ENCODE measurements at places on chromosomes 12 and 14.

DNA sequence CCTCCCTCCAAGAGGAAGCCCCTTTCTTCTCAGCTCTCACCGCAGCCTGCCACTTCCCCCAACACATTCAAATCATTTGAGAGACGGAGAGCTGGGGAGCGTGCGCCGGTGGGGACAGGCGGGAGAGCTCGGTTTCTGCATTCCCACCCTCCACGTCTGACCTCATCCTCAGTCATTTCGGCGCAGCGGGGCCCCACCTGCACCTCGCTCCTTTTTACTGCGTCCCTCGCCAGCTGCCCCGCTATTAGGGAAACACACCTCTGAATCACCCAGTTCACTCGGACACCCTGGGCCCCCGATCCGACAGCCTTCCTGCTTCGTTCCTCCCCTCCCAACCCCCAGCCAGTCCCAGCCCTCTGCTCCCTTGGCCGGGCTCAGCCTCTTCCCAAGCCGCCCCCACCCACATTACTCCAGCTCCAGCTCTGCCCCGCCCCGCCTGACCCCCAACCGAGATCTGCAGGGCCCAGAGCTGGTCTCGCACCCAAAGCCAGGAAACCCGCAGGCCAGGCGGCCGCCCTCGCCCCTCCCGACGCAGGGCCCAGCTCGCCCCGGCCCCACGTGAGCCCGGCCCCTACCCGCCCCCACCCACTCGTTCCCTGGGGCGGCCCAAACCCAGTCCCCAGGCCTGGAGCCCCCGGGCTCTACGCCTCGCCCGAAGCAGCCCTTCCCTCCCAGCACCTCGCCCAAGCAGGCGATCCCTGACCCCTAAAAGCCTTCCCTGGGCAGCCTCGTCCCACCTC, 783 bp downstream of the CORO1C start:
- peaks cover 47% of the 10 kb centered on the region for H3K4me1 ChIP-seq
- peaks cover 7% of the 10 kb centered on the region for H3K36me3 ChIP-seq
- peak overlapping the region; percentile 84 for H3K4me3 ChIP-seq
- peak; percentile 68 for DNase-seq
- H3K27ac ChIP-seq: peak overlapping the region; percentile 88
- no peaks in the 10 kb centered on the region for H3K27me3 ChIP-seq

DNA sequence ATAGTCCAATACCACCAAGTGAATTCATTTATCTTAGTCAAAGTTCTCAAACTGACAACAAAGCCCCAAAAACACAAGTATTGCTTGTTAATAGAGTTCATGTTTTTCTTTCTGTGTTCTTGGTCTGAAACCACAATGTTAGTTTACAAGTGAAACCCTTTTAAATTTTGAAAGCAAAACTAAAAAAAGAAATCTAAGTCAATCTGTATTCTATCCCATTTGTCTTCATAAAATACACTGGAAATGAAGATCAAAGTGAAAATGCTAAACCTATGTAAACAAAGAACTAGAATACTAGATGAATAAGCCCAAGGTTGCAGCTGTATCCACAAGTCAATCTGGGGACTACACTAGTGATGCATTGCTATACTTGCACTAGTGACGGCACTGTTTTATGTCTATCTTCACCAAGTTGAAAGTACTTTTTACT, 10.4 kb downstream of the MAP4K5 start:
- peak overlapping the region; percentile 97 for H3K27ac ChIP-seq
- no peaks in the 10 kb centered on the region for H3K27me3 ChIP-seq
- DNase-seq: no peak
- H3K4me3 ChIP-seq: peak overlapping the region; percentile 62
- H3K4me1 ChIP-seq: peaks cover 63% of the 10 kb centered on the region
- H3K36me3 ChIP-seq: peaks cover 20% of the 10 kb centered on the region

- peaks cover 53% of the 10 kb centered on the region for H3K36me3 ChIP-seq
- H3K4me3 ChIP-seq: peak overlapping the region; percentile 96
- peak overlapping the region; percentile 97 for H3K27ac ChIP-seq
- H3K4me1 ChIP-seq: peaks cover 56% of the 10 kb centered on the region
Measured at GRCh38 chr14:20332431-20332787, 670 bp downstream of the CCNB1IP1 start.

DNA sequence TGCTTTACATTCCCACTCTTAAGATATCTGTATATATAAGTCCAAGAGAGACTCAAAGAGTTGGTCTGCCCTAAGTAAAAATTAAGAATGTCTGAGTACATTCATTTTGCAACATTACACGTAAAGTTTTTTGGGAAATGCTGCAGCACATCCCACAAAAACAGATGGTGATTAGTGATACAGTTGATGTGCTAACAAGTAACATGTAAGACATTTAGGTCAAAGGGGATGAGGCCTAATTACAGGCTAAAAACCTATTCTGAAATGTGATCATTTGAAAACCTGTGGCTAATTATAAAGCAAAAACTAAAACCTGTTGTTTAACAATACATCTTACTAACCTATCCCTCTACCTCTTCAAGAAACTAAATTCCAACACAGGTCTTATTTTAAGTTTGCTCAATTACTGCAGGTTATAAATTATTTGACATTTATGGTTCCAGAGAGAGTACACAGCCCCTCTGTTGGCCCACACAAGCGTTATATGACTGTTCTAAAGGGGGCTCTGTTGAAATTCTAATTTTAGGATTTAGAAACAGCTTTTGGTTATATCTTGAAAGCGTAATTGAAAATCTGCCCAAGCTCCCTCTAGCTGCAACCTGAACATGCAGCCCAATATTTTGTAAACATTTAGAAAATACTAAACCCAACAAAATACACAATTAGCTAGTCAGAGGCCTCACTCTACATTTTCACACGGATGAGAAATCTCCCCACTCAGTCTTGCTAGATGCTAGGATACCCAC, 42.9 kb downstream of the BRAP start:
- no peaks in the 10 kb centered on the region for H3K27me3 ChIP-seq
- no peak overlapping the region for H3K4me3 ChIP-seq
- peaks cover 73% of the 10 kb centered on the region for H3K36me3 ChIP-seq
- H3K4me1 ChIP-seq: no peaks in the 10 kb centered on the region

GRCh38 chr14:51442513-51443175, 202.6 kb downstream of the TMX1 start:
- no peak for DNase-seq
- H3K4me3 ChIP-seq: no peak overlapping the region
- H3K4me1 ChIP-seq: no peaks in the 10 kb centered on the region

GRCh38 chr12:6840761-6841515, at the start of gene GNB3:
GNB3 (plus strand) TSS chr12:6840925; CDS start chr12:6841288, 363 bp downstream.
- H3K27me3 ChIP-seq: no peaks in the 10 kb centered on the region
- no peak for DNase-seq
- H3K4me3 ChIP-seq: no peak within 1 kb of the TSS
- H3K4me1 ChIP-seq: no peaks in the 10 kb centered on the region
- no peak within 1 kb of the TSS for H3K27ac ChIP-seq

DNA sequence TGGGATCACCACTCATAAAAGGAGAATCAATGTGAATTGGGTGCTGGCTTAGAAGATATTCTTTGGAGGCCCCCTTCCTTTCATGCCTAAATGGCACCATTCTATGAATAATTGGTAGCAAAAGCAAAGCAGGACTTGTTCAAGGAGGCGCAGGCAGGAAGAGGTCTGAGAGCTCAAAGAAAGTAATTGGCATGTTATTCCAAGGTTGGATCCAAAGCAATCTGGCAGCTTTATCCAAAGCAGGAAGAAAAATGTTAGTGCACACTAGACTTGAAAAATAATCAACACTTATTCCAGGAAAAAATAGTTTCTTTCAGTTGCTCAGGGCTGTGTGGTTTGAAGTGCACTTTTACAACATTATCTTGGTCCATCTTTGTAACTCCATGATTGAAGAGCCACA, 326.4 kb downstream of the NUAK1 start:
- no peak overlapping the region for H3K27ac ChIP-seq
- H3K4me1 ChIP-seq: no peaks in the 10 kb centered on the region
- DNase-seq: no peak
- H3K36me3 ChIP-seq: no peaks in the 10 kb centered on the region

GRCh38 chr12:133010657-133011297, 24.6 kb downstream of the ZNF26 start:
- H3K27ac ChIP-seq: no peak overlapping the region
- H3K4me1 ChIP-seq: no peaks in the 10 kb centered on the region
- H3K36me3 ChIP-seq: peaks cover 98% of the 10 kb centered on the region
- H3K27me3 ChIP-seq: no peaks in the 10 kb centered on the region
- H3K4me3 ChIP-seq: no peak overlapping the region

Measured in activated T-cell treated with anti-CD3 and anti-CD28 coated beads, Interleukin-2, amount 50 U/mL, for 24 hours (primary cell).